ENCODE measurements at places on chromosomes 12 and 14. TPM values are rescaled to one million over a fixed set of nuclear protein-coding genes. Genes with fewer than 3 reads are reported as not detected.

GRCh38 chr14:89029961-89030694, 205.7 kb downstream of the TTC8 start:
- DNase-seq: no peak

SERPINA1 gene
- 4.9 TPM for total RNA-seq

GRCh38 chr14:72892879-72893635, 844 bp downstream of the DPF3 start:
- DNase-seq: no peak

GRCh38 chr12:79691511-79692248, 916 bp upstream of the PAWR start:
- peak; percentile 29 for DNase-seq

- no peak for DNase-seq
Measured at GRCh38 chr12:41108032-41108431, 80.1 kb upstream of the PDZRN4 start.

DNA sequence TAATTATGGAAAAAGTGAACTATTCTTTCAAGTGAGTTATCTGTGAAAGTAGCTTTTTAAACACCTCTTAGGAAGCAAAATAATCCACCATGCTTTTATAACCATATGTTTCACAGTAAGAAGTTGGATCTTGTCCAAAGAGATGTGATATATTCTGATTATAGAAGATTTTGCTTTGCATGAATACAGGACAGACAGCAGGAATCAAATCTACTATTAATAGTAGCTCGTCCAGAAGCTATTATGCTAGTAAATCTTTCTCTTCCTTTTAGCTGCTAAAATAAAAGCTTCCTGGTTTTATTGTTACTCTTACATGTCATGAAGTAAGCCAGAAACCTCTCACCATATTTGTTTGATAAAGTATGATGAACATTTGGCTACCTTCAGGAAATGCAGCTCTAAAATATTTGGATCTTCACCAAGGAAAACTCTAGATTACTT, 257.0 kb downstream of the IPO8 start:
- no peak for DNase-seq

DNA sequence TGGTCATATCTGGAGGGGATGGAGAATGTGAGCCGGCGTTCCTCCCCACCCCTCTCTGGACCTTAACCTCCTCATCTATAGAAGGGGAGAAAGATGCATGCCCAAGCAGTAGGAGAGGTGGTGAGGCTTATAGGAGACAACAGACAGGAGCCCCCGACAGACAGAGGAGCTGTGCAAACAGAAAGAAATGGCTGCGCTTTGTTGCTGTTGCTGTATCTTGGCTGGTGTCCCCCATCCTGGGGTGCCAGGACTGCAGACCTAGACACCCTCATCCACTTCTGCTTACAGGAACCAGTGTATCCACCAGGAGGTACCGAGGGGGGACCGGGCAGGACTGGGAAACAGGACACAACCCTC, 397 bp downstream of the SERPINA1 start:
- no peak for DNase-seq

All from prostate gland (tissue), 2 donors.